ENCODE measurements at places on chromosomes 6 and 20. TPM values are rescaled to one million over a fixed set of nuclear protein-coding genes. Genes with fewer than 3 reads are reported as not detected.

KIF6 gene
- total RNA-seq, result not detected

DNA sequence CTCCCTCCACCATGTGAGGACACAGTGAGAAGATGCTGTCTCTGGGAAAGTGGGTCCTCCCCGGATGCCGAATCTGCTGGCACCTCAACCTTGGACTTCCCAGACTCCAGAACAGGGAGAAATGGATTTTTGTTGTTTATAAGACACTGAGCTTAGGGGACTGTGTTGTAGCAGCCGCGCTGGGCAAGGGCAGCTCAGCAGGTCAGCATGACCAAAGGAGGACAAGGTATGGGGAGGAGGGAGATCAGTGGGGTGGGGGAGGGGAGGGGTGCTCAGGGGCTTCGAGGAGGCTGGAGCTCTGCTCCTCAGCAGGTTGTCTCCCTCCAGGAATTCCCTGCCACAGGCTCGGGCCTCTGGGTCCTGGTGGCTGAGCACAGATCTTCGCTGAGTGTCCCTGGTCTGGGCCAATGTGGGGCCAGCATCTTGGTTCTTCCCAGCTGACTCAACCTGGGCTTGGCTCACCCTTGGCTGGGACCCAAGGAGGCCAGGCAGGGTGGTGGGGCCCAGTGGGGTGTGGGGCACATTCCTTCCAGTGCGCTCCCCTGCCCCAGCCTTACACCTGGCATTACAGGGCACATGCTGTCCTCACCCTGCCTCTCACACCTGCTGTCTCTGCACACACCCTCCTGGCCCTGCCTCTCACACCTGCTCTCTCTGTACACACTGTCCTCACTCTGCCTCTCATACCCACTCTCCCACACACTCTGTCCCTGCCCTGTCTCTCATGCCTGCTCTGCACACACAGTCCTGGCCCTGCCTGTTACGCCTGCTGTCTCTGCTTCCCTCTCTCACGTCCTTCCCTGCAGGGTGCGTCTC, 107.3 kb downstream of the SYCP2 start:
- no peaks in the 10 kb centered on the region for H3K36me3 ChIP-seq
- no peaks in the 10 kb centered on the region for H3K27me3 ChIP-seq

DNA sequence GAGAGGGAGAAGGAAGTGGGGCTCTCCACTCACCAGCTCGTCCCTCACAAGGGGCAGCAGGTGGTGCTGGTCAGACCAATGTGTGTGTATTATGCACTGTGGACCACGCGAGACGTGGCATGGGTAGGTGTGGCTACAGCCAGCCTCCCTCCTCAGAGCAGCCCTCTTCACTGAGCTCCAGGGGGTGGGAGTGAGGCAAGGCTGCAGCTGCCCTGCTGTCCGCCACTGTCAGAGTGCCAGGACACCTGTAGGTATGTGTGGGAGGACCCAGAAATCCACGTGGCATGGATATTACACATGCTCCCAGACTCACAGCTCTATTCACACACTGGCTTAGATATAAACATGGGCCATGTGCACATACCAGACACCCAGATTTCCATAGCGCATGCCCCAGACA, 90.3 kb downstream of the VEGFA start:
- H3K36me3 ChIP-seq, result no peaks in the 10 kb centered on the region
- H3K27me3 ChIP-seq, result peaks cover 7% of the 10 kb centered on the region
- H3K4me3 ChIP-seq, result no peak overlapping the region

DNA sequence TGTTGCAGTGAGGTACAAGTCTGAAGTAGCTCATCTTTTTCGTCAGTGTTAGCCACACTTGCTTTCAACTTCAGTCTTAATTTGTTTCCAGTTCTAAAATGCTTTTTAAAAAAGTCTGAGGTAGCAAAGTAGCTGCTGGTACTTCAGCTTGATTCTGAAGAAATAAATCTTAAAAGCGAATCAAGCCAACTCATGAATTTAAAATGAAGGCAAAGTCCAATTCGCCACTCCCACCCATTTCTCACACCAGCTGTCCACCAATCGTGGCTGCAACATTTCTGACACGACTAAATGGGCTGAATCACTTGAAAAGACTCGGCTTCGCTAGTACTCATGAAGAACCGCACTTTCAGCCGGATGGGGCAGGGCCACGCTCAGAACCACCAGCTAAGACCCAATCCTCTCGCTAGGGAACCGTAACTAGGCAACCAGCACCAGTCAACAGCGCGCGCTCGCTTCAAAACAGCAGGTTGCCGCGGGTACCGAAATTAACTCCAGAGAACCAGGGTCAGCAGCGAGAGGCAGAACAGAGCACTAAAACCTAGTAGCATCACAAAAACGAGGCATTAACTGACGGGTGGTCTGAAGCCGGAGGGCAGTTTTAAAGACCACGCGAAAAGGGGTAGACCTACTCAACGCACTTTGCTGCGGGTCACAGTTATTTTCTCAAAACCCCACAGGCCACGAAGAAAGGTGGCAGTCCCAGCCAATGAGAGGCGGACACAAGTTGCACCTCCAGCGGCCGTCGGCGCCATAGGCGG, 900 bp downstream of the BCLAF1 start:
- DNase-seq, result peak; percentile 97
- no peaks in the 10 kb centered on the region for H3K27me3 ChIP-seq
- H3K36me3 ChIP-seq, result no peaks in the 10 kb centered on the region
- peaks cover 67% of the 10 kb centered on the region for H3K4me1 ChIP-seq

- H3K4me1 ChIP-seq, result no peaks in the 10 kb centered on the region
- H3K36me3 ChIP-seq, result no peaks in the 10 kb centered on the region
- DNase-seq, result no peak
- no peak overlapping the region for H3K4me3 ChIP-seq
Measured at GRCh38 chr20:40766790-40767614, 78.0 kb upstream of the MAFB start.

GRCh38 chr6:42032366-42032765, 18.0 kb upstream of the TAF8 start:
- H3K4me3 ChIP-seq, result no peak overlapping the region
- peaks cover 18% of the 10 kb centered on the region for H3K36me3 ChIP-seq
- no peaks in the 10 kb centered on the region for H3K27me3 ChIP-seq
- H3K27ac ChIP-seq, result no peak overlapping the region
- peaks cover 86% of the 10 kb centered on the region for H3K4me1 ChIP-seq
- DNase-seq, result no peak

CCM2L gene
- total RNA-seq, result not detected

DNA sequence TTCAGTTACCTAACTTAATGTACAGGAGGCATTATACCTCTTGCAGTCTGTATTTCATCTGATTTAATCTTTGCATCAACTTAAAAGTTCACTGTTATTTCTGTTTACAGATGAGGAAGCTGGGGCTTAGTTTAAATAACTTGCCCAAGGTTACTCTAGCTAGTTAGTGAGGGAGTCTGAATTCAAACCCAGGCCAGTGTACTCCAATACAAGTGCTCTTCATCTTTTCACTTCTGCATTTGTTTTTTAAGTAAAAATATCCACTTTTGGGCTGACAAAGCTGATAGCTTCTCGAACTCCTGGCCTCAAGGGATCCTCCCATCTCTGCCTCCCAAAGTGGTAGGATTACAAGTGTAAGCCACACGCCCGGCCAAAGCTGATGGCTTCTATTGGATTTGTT, 23.6 kb downstream of the RREB1 start:
- H3K27ac ChIP-seq, result no peak overlapping the region
- peaks cover 39% of the 10 kb centered on the region for H3K4me1 ChIP-seq
- no peaks in the 10 kb centered on the region for H3K27me3 ChIP-seq
- H3K36me3 ChIP-seq, result no peaks in the 10 kb centered on the region
- H3K4me3 ChIP-seq, result no peak overlapping the region

COL19A1 gene
- not detected for total RNA-seq

- H3K27ac ChIP-seq, result no peak overlapping the region
- no peak overlapping the region for H3K4me3 ChIP-seq
- H3K36me3 ChIP-seq, result no peaks in the 10 kb centered on the region
- H3K27me3 ChIP-seq, result no peaks in the 10 kb centered on the region
- no peak for DNase-seq
Measured at GRCh38 chr20:40753472-40753871, 64.4 kb upstream of the MAFB start.

- H3K36me3 ChIP-seq, result no peaks in the 10 kb centered on the region
- no peak for DNase-seq
- H3K27ac ChIP-seq, result no peak overlapping the region
- H3K4me1 ChIP-seq, result peaks cover 13% of the 10 kb centered on the region
- no peaks in the 10 kb centered on the region for H3K27me3 ChIP-seq
- H3K4me3 ChIP-seq, result no peak overlapping the region
Measured at GRCh38 chr20:5809495-5809894, 59.3 kb downstream of the SHLD1 start.

- H3K36me3 ChIP-seq, result no peaks in the 10 kb centered on the region
- no peak overlapping the region for H3K27ac ChIP-seq
- H3K4me1 ChIP-seq, result no peaks in the 10 kb centered on the region
- no peak for DNase-seq
Measured at GRCh38 chr6:24574809-24575208, 71.2 kb downstream of the KIAA0319 start.

ESR1 gene
- total RNA-seq, result 3.6 TPM

- H3K36me3 ChIP-seq, result no peaks in the 10 kb centered on the region
- DNase-seq, result no peak
- no peak overlapping the region for H3K4me3 ChIP-seq
- H3K27me3 ChIP-seq, result peaks cover 18% of the 10 kb centered on the region
Measured at GRCh38 chr20:36303020-36303595, 3.0 kb upstream of the DLGAP4 start.

All from CD4-positive, alpha-beta memory T cell (primary cell).